ENCODE measurements at places on chromosomes 2 and 18. TPM values are rescaled to one million over a fixed set of nuclear protein-coding genes. Genes with fewer than 3 reads are reported as not detected.

RESP18 gene
- not detected for total RNA-seq

COLEC12 gene
- total RNA-seq = not detected

IL1F10 gene
- total RNA-seq = not detected

SLC4A3 gene
- not detected for total RNA-seq

- DNase-seq = no peak
Observed at GRCh38 chr2:18119883-18120282, 241.4 kb downstream of the KCNS3 start.

GRCh38 chr2:69241093-69241492 lies 145.9 kb downstream of the GFPT1 start:
- no peak for DNase-seq

DNA sequence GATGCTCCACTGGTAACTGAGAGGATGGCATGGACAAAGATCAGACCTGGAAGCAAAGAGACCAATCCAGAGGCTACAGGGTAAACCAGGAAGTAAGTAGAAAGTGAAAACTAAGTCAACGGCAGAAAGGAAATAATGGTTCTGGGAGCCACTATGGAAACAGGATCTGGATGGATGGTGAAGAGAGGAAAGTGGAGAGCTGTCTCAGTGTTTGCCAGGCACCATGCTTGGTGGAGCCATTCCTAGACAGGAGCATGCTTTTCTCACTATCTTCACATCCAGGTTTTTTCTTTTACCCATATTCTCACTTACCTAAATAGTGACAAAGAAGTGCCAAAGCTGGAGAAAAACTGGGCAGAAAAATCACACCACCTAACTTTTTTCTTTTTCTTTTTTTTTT lies 22.2 kb downstream of the ZNF521 start:
- DNase-seq = no peak

GRCh38 chr18:59669872-59670657 lies 27.2 kb downstream of the CCBE1 start:
- no peak for DNase-seq

DNA sequence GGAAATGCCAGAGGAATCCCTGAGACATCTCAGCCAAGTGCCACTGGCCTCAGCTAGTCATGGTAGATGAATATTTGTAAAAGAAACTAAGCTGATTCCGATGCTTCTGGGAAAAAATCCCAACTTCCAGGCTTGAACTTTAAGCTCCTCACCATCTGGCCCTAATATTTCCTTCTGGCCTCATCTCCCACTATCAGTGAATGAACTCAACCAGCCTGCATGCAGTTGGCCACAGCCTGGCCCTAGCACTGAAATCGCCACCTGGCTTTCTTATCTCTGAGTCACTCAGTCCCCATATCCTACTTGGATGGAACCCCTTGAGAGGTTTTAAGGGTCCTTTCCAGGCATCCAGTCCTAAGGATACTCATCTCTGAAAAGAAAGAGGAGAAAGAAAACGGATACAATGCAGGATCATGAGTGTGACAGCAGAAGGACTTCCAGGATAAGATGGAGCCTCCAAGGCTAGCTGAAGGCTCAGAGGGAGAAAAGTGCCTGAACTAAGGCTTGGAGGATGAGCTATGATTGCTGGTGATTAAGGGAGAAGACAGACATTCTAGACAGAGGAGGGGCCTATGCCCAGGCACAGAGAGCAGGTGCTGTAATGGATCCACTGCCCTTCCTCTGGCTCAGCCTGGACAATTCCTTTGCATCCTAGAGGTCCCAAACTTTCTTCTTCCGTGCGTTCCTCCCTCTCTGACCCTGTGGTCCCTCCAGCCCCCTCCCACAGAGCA lies 141.5 kb upstream of the MYCN start:
- DNase-seq = no peak

- DNase-seq = no peak
Observed at GRCh38 chr2:28663359-28663758, 88.3 kb upstream of the PPP1CB start.
